ENCODE measurements at places on chromosomes 2 and 18. TPM values are rescaled to one million over a fixed set of nuclear protein-coding genes. Genes with fewer than 3 reads are reported as not detected.

GRCh38 chr18:9109523-9109922, 7.0 kb downstream of the NDUFV2 start:
- no peak for DNase-seq

The GCG gene
- total RNA-seq, result not detected

GRCh38 chr2:64479259-64480117, 25.5 kb downstream of the LGALSL start:
- DNase-seq, result no peak

DNA sequence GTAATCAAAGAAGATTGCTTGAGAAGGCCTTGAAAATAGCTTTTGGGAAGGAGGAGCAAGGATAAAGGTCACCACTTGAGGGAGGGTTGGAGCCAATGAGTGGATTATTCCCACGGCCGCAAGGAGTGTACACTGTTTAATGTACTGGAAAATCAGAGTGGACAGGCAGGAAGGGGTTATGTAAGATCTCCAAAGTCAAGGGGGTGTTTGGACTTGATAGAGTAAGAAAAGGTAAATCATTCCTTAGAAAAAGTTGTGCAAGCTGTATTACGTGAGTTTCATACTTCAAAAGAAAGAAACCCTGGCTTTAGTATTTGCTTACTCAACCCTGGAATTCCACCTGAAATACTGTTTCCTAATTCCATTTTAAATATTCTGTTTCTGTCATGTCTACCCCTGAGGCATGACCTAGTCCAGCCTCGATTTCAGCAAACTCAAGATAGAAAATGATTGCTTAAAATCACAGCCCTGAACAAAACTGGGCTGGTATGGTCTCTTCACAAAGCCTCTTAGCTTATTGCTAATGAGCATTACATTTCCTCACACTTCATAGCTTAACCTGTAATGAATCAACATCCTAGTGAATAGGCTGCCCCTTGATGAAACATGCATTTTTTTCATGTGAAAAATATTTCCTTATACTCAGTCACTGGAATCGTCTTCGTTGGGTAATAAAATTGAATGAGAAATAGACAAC, 1.1 kb downstream of the MREG start:
- no peak for DNase-seq

- DNase-seq, result no peak
These were observed 41.7 kb downstream of the MYOM1 start for GRCh38 chr18:3177902-3178687.

The NEB gene
- total RNA-seq, result 0.64 TPM

DNA sequence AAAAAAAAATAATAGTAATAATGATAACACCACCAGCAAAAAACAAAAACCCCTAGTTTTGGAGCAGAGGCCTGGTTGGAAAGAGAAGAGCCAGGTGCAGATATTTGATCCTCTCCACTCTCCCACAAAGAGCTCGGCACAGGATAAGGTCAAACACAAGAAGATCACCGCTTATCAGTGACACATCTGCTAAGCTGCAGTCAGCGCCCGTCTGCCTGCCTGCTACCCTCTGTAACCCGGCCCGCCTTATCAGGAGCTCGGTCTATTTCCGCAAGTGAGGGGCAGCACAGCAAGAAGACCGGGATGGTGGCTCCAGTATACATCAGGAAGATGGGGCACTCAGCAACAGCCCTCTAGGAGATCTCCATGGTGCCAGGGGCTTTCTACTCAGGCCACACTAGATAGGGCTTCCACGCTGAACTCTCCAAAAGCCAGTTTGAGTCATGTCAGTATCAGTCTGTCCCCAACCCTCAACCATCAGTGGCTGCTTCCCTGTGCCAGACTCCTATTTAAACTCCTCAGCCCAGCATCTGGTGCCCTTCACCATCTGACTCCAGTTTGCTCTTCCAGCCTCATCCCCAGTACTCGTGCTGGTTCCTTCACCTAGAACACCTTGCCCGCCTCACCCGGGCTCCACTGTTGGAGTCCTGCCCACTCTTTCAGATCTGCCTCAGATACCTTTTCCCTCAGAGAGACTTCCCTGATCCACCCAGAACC, 67.3 kb upstream of the PPP1CB start:
- DNase-seq, result no peak

The TMX3 gene
- 44.5 TPM for total RNA-seq

DNA sequence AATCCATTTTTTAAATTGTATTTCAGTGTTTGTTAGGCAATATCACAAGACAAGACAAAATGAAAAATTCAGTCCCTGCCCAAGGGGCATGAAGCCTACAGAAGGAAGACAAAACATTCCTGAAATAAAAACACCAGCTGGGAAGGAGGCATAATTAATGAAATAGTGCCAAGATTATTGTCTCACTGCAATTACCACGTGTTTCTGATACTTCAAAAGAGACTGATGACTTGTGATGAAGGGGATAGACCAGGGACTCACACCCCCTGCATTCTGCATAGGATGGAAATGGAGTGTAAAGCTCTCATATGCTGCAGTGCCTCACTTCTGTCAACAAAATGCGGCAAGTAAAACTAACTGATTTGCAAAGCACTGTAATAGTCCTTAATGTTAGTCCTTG, 178.1 kb downstream of the BARD1 start:
- no peak for DNase-seq

GRCh38 chr2:168434146-168434545, 21.9 kb upstream of the CERS6 start:
- DNase-seq, result no peak

The DAPL1 gene
- not detected for total RNA-seq

DNA sequence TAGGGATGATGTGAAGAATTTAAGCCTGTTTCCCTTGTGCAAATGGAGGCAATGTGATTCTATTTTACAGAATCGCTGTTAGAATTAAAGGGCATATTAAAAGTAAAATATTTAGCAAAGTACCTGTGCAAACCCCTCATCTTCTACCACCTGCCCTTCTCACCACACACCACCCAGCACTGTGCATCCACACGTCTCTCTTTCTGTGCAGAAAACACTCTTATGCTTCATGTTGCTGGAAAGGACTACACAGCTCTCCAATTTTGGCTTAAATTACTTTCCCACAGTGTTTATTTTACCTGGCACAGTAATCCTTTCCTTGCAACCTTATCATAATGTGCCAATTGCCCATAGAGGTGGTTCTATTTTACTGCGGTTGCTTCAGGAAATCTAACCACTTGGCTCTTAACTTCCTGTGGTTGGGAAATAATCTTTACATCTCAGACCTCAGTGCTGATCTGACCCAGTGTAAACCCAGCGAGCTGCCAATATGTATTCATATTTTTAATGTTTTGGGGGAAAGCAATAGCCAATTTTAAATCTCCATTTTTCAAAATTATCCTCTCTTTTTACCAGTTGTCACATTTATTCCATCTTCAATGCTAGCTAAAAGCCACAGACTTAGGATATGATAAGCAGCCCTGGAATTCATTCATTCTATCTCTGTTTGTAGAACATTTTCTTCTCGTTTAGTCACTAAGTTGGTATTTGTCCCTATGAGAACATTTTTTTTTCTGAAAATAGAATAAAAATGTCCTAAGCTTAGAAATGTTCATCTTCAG, 250.9 kb downstream of the DSEL start:
- no peak for DNase-seq

The ERBB4 gene
- total RNA-seq, result 0.45 TPM

The ABCG5 gene
- not detected for total RNA-seq

- no peak for DNase-seq
These were observed 49.8 kb upstream of the PLA2R1 start for GRCh38 chr2:160111951-160112798.

The UPP2 gene
- total RNA-seq, result not detected

The HAUS1 gene
- total RNA-seq, result 13.0 TPM

- no peak for DNase-seq
These were observed 420.2 kb upstream of the MEX3C start for GRCh38 chr18:51617572-51618260.

GRCh38 chr18:1797235-1797634, 774.1 kb downstream of the METTL4 start:
- DNase-seq, result no peak

The CD8B2 gene
- total RNA-seq, result not detected

- no peak for DNase-seq
These were observed 14.4 kb upstream of the RPE start for GRCh38 chr2:209988010-209988409.

- no peak for DNase-seq
These were observed 479.7 kb upstream of the ID2 start for GRCh38 chr2:8202132-8202531.

The PKDCC gene
- total RNA-seq, result 289 TPM

The NEUROD1 gene
- total RNA-seq, result not detected

- DNase-seq, result no peak
These were observed 376.3 kb upstream of the UBE2E3 start for GRCh38 chr2:180604077-180604476.

The GKN1 gene
- total RNA-seq, result not detected

GRCh38 chr2:85504778-85505261, 34.1 kb upstream of the MAT2A start:
- no peak for DNase-seq

The MOCOS gene
- 5.8 TPM for total RNA-seq

DNA sequence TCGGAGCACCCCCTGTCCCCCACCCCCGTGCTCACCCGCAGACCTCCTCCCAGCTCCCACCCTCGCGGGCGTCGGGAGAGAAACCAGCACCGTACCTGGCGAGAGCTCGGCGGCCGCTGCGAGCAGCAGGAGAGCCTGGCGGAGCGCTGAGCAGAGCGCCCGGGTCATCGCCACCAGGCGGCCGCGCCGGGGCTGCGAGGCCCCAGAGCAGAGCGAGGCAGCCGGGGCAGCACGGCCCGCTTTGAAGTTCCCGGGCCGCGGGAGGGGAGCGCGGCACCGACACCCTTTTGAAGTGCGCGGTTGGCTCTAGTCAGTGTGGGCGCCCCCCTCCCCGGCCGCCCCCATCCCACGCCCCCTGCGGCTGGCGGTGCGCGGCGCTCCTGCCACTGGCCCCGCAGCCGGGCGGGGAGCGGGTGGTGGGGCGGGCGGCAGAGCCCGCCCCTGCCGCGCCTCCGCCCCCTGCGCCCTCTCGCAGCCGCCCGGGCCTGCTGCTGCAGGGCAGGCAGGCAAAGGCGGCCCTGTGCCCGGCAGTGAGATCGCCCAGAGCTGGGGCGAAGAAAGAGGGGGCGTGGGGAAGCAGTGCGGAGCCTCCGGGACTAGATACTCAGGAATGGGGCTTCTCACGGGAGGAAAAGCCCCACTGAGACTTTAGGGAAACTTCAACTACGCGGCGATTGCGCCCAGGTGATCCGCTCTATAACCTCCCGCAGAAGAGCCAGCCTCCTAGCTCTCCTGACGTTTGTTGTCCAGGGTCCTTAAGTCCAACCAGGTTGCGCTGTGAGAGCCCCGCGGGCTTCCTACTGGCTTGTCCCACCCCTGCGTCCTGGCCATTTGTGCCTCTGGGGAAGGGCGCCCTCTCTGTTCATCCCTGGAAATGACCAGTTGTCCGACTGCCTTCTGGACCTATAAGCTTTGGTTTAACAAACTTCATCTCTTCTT, at the start of gene ACVR1C:
TSS of gene ACVR1C (minus strand) at position 388 of the 939 bp plus-strand sequence. CDS start at position 168, 220 bp downstream.
- DNase-seq, result no peak

DNA sequence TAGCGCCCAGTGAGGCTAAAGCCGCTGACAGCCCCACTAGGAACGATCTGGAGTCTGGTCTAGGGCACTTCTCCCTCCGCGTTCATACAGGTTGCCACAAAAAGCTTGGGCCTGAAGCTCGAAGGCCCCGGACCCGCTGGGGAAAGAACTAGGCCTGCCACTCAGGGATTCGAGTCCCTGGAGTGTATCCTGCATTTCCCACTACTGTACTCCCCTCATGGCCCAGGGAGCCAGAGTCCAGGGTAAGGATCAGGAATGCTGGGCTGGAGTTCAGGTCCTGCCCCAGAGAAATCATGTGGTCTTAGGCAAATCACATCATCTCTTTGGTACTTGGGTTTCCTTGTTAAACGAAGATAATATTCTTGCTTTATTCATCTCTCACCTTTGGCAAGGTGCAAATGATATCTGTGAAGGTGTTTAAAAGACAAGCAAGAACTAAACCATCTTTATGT, 1.4 kb upstream of the ZFP36L2 start:
- no peak for DNase-seq

The DOCK10 gene
- total RNA-seq, result 16.0 TPM

- no peak for DNase-seq
These were observed 66.4 kb downstream of the COA5 start for GRCh38 chr2:98541906-98542305.

Data from mesenteric fat pad (tissue), 1 donor.